ENCODE measurements at places on chromosomes 2 and 18. TPM values are rescaled to one million over a fixed set of nuclear protein-coding genes. Genes with fewer than 3 reads are reported as not detected.

Gene RFTN2
- total RNA-seq = 50.2 TPM

Gene COA5
- 45.7 TPM for total RNA-seq

Gene GCG
- total RNA-seq = not detected

Gene THSD7B
- total RNA-seq = 47.1 TPM

Gene MOGAT1
- total RNA-seq = not detected

Gene IL1RN
- not detected for total RNA-seq

Gene SERPINB3
- total RNA-seq = not detected

Gene AKAIN1
- 6.9 TPM for total RNA-seq

Gene NEU2
- not detected for total RNA-seq

Gene KIF1A
- total RNA-seq = 217 TPM

Gene DSG1
- total RNA-seq = 0.27 TPM

Gene BCL2
- 33.4 TPM for total RNA-seq

Gene TP53I3
- 10.2 TPM for total RNA-seq

Gene RNF144A
- total RNA-seq = 53.9 TPM

Gene CDK15
- total RNA-seq = 0.18 TPM

Gene CCBE1
- total RNA-seq = 4.3 TPM

Gene EVX2
- total RNA-seq = 0.73 TPM

Gene TMEM247
- total RNA-seq = not detected

Gene RAD51AP2
- total RNA-seq = 0.54 TPM

Gene CRIM1
- total RNA-seq = 47.9 TPM
